Stimulated activated CD8-positive, alpha-beta memory T cell treated with anti-CD3 and anti-CD28 coated beads, Interleukin-12 subunit alpha, Interleukin-12 subunit beta, amount 100 ng/mL, for 1 hour (primary cell): ENCODE measurements at places on chromosomes 5 and 9.

- DNase-seq, result no peak
Measured at GRCh38 chr9:115999498-115999897, 154.1 kb upstream of the PAPPA start.

- no peak for DNase-seq
Measured at GRCh38 chr5:59864718-59865117, 28.8 kb downstream of the PDE4D start.

GRCh38 chr5:80105698-80106439 lies 70.7 kb downstream of the THBS4 start:
- no peak for DNase-seq

DNA sequence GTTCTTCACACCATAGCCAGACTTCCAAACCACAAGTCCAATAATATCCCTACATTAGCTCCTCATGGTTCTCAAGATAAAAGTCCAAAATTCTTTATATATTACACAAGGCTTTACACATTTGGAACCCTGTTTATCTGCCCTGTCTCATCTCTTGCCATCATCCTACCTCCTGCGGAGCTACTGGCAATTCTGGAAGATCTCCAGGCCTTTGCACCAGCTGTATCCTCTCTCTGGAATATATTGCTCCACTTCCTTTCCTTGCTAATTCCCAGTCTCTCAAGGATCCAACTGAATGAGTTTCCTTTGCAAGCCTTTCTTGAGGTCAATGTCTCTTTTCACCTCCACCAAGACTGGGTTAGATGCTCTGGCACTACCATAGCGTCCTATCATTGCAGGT lies 41.3 kb upstream of the MIER3 start:
- no peak for DNase-seq

GRCh38 chr5:95825495-95825894 lies 3.0 kb upstream of the GLRX start:
- no peak for DNase-seq

DNA sequence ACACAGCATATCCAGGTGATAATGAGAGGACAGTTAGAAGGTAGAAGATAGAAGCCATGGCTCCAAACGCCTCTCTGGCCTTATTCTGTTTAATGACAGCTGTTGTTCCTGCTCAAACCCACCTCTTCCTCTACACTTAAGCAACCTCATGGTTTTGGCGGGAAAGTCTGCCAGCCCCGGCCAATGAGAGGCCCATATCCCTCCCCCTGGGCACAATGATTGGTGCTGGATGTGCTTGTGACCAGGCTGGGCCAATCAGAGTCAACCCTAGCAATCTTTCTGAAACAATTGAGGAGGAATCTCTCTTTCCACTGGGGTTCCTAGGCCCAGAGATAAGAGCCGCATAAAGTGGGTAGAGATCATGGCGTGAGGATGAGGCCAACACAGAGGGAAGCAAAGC lies 4.8 kb upstream of the GFI1B start:
- DNase-seq, result no peak

DNA sequence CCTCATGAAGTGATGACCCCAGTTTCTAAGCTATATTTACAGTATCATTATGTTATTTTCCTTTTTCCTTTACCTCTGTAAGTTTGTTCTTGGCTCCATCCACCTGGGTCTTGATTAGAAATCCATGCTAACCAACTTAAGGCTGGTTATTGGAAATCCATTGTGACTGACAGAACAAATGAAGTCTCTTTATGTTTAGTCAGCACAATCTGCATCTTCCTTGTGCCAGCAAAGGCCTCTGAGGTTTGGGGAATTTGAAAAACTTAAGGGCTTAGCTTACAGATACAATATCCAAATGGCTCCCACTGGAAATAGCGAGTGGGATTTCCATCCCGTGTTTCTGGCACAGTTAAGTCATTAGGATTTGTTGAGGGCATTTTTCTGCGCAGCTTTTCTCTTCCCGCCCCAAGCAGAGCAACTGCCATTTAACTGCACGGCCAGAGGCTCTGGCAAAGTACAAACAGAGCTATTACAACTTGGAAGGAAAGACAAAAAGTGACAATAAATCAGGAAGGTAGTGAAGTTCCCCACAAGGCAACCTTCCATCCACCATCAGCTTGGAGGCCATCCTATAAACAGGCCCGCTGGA lies 64.2 kb downstream of the DCP2 start:
- no peak for DNase-seq

DNA sequence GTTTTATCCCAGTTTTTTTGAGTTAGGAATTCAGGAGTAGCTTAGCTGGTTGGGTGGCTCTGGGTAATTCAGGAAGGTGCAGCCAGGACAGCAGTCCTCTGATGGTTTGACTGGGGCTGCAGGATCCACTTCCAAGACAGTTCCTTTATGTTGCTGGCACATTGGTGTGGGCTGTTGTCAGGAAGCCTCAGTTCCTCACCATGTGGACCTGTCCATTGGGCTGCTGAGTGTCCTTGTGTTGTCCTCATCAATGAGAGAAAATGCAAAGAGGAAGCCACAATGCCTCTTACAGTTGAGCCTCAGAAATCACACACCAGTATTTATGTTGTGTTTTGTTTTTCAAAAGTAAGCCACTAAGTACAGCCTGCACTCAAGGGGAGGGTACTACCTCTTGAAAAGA lies 140.9 kb downstream of the MAST4 start:
- no peak for DNase-seq

- DNase-seq, result no peak
Measured at GRCh38 chr9:129778469-129778868, 24.5 kb upstream of the TOR1B start.

DNA sequence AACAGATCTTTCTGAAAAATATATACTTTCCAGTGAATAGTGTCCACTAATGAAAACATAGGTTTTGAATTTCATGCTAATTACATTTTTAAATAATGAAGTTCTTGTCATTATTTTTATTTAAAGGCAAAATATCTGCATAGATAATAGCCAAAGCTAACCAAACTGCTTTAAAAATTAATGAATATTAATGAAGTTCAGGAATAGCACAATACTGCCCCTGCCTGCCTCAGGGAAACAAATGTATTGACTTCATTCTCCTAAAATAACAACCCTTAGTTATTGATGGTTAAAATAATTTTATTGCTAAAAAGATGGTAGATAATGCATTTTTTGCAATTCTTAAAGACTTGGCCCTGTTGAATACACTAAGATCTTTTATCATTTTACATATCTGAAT lies 103.6 kb upstream of the SSBP2 start:
- DNase-seq, result no peak

DNA sequence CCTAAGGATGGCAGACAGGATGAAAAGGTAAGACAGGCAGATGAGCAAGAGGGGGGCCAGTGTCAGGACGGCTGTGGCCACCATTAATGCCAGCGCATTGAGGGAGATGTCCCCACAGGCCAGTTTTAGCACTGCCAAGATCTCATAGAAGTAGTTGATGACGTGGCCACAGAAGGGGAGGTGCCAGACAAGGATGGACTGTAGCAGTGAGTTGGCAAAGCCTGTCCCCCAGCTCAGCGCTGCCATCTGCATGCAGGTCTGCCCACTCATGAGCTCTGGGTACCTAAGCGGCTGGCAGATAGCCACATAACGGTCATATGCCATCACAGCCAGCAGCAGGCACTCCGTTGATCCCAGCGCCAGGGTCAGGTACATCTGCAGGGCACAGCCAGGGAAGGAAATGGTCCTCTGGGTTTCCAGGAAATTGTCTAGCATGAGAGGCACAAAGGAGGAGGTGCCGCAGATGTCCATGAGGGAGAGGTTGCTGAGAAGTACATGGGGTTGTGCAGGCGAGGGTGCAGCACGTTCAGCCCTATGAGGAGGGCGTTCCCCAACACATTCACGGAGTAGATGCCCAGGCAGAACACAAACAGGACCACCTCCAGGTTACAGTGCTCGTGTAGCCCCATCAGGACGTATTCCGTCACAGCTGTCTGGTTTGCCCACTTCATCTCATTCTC lies 10.8 kb downstream of the OR13J1 start:
- no peak for DNase-seq

DNA sequence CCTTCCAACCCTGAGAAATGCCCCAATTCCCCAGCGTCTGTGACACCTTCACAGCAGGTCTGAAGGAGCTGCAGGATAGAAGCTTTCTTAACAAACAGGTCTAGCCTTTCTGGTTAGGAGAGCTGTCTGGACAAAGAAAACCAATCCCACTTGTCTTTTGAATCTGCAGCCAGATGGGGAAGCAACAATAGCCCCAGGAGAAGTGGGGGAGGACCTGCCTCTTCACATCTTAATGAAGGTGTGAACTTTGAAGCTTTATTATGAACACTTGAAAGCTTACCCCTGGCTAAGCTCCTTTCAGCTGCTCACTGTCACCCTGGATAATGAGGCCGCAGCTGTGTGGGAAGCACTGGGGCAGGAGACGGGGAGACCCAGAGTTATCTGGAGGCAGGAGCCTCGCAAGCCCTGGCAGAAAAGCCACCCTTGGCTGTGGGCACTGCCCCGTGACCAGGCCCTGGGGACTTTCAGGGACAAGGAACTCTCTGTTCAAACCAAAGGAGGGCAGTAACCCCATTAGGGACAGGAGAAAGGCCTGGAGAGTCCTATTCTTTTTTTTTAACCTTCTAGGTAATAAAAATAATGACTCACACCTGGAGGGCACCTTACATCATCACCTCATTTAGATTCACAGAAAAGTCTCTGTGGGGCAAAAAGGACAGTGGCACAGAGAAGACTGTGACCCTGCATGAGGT lies 151.8 kb upstream of the RAD23B start:
- DNase-seq, result no peak

- DNase-seq, result no peak
Measured at GRCh38 chr9:133405508-133406438, 12.0 kb downstream of the REXO4 start.

DNA sequence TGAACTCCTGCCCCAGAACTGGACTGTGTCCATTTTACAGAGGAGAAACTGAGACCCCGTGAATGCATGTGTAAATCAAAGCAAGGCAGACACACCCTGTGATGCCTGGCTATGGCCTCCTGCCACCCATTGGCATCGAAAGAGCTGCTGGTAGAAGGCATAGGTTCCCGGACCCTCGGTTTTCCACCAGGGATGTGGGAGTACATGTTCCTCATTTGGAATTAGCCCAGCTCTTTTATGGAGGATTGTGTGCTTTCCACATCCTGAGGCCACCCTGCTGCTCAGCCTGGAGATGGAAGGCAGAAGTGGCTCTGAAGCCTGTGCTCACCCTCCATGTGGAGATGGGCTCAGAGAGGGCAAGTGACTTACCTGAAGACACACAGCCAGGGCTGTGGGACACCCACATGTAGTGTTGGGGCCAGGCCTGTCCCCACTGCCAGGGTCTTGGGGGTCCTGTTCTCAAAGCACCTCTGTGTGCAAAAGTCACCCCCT lies 2.8 kb downstream of the SUSD3 start:
- no peak for DNase-seq

- DNase-seq, result no peak
Measured at GRCh38 chr5:65768723-65769346, 46.8 kb downstream of the NLN start.

- no peak for DNase-seq
Measured at GRCh38 chr5:109484597-109484996, 74.8 kb upstream of the PJA2 start.

DNA sequence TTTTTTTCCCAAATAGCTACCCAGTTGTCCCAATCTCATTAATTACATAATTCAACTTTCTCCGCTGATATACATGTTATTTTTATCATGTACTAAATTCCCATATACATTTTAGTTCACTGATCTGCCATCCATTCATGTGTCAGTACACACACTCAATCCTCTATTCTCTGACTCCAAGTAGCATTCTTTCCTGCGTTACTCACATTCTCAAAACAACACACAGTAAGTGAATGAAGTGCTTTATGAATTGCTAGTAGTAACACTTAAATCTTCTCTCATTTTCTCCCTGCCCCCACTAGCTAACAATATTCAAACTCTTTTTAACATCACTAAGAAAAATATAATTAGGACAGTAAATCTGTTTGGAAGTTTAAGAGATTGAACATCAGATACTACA lies 8.9 kb downstream of the ZNF366 start:
- no peak for DNase-seq

GRCh38 chr5:122063836-122064235 lies 14.2 kb downstream of the LOX start:
- no peak for DNase-seq

DNA sequence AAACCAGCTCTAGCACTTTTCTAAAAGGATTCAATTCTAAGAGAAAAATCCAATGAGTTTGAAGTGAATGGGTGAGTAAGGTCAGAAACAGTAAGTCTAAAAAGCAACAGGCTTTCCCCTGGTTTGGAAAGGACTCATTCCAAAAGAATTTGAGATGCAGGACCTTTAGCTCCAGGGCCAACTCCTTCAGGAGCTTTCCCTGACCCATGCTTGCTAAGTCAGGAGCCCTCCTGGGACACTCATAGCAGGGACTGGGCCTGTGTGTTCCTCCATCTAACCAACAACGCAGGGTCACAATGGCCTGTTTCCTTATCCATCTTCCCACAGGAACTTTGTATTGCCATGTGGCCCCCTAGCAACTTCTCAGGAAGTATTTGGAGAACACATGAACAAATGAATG lies 198.8 kb downstream of the FRMD3 start:
- no peak for DNase-seq

DNA sequence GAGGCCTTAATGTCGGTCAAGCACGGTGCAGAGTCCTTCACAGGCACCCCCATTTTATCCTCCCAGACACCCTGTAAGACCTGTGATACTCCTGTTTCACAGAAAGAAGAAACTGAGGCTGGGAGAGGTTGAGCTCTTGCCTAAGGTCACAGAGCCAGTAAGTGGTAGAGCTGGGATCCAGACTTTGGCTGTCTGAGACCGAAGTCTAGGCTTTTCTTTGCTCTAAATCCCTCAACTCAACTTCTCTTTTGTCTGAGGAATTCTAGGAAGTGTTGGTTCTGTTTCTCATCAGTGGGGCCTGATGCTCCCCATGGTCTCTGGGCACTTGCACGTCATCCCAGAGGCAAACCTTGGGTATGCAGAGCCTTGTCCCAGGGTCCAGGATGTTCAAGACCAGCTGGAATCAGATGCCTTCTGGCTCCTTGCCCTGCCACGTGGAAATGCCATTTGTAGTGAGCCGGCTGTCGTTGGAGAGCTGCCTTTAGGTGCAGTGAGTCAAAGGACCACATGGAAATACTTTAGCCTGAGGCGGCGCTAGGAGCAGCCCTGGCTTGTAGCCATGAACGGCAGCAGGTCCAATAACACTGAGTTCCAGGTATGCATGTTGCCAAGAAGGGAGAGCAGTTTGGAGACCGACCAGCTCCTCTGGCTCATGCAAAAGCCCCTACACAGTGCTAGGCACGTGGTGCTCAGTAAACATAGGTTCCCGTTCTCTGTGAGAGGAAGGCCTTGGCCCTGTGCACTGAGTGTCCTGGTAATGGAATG lies 9.2 kb downstream of the DCANP1 start:
- no peak for DNase-seq

GRCh38 chr5:4833104-4833738 lies 306.9 kb upstream of the ADAMTS16 start:
- DNase-seq, result no peak

DNA sequence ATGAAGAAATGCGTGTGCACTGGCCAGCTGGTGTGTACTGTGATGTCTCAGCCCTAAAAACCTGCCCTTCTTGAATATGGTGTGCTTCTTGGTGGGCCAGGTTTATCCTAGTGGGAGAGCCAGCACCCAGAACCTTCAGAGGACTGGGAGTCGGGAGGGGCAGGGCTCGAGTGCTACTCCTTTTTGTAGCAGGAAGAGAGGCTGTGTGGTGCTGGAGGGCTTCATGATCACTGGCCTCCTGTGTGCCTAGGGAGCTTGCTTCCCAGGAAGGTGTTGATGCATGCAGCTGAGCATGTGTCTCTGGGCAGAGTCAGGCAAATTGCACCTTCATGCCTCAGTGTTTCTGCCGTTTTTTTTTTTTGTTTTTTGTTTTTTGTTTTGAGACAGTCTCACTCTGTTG lies 20.0 kb downstream of the PHF2 start:
- no peak for DNase-seq
